ENCODE measurements at places on chromosomes 6 and 20.

- DNase-seq, result no peak
Measured at GRCh38 chr6:167397712-167398111, 72.8 kb downstream of the TTLL2 start.

DNA sequence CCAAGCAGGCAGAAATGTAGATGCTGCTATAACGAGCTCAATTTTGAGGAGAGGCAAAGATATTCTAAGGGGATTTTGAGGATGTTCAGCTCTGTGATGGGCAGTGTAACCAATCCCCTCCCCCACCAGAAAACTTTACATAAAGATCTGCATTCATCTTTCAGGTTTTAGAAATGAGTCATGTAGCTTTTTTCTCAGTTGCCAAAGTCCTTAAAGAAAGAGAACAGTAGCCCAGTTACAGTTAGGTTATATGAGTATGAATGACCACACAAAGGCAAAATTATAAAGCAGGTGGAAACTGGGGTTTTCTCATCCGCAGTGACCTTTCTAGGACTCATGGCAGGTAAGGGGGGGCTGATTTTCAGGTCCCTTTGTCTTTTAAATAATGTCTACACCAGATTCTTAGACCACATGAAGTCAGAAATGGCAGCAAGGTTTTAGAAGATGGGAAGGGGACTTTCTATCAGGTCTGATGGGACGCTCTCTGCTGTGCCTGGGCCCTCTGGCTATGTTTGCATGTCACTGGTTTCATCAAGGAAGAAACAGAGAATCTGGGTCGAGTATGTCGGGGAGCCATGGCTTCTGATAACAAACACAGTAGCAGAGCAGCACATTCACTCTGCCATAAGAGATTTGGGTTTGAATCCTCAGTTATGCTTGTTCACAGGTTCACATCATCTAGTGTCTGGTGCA lies 94.7 kb downstream of the CLIC5 start:
- peak; percentile 43 for DNase-seq

DNA sequence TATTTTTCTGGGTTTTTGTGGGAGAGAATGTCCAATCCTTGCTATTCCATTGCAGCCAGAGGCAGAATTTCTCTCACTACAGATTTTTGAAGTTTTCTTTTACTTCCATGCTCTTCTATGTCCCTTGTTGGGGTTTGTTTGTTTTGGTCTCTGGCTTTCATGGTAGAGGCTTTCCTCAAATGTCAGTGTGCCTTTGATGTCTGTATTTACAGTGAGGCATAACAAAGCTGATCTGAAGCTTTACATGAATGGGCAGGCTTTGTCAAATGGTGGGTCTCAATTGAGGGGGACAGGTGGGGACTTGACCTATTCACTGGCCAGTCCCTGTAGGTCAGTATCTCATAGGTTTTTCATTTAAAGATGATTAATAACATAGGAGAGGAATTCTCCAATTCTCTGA lies 8.6 kb upstream of the CARMIL1 start:
- no peak for DNase-seq

- peak; percentile 41 for DNase-seq
Measured at GRCh38 chr6:99746261-99746895, 139.7 kb downstream of the PRDM13 start.

DNA sequence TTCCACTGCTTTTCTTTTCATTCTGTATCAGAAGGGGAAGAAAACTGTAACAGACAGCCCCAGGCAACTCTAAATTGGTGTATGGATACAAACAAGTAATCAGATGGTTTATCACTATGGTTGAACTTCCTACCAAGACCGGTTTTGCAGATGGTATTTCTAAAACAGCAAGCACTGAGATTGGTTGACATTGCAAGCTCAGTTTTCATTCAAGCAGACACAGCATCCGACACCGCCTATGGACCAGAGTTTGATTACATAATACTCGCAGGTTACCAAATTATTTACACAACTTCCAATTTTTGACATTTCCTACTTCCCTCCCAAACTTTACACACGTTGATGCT lies 209.9 kb downstream of the ALDH8A1 start:
- DNase-seq, result no peak

- DNase-seq, result no peak
Measured at GRCh38 chr20:38144598-38144973, 20.5 kb downstream of the TGM2 start.

GRCh38 chr20:10090588-10091166 lies 55.9 kb downstream of the ANKEF1 start:
- peak; percentile 22 for DNase-seq

DNA sequence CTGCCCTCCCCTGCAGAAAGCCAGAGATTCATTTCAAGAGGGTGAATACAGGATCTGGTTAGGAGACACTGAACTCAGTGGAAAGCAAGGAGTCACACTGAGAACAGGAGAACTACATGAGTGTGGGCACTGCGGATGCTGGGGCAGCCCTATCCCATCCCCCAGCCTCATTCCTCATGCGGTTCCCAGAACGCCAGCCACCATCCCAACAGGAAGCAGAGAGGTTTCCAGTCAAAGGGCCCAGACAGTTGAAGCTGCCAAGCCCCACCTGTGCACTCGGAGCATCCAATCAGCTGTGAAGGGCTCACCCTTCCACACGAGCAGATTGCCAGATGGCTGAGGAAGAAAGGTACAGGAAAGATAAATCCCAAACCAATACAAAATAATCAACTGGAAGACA lies 50.7 kb upstream of the PRND start:
- no peak for DNase-seq

- no peak for DNase-seq
Measured at GRCh38 chr20:57857118-57857517, 147.3 kb upstream of the PMEPA1 start.

GRCh38 chr20:24117383-24117782 lies 128.8 kb upstream of the GGTLC1 start:
- DNase-seq, result no peak

GRCh38 chr20:37316775-37317170 lies 27.3 kb downstream of the MANBAL start:
- DNase-seq, result no peak

GRCh38 chr6:146689806-146690205 lies 91.0 kb downstream of the ADGB start:
- DNase-seq, result no peak

DNA sequence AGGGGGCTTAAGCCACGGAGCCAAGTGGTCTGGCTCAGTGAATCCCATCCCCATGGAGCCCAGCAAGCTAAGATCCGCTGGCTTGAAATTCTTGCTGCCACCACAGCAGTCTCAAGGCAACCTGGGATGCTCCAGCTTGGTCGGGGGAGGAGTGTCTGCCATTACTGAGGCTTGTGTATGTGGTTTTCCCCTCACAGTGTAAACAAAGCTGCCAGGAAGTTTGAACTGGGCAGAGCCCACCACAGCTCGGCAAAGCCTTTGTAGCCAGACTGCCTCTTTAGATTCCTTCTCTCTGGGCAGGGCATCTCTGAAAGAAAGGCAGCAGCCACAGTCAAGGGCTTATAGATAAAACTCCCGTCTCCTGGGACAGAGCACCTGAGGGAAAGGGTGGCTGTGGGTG lies 25.5 kb upstream of the IL20RA start:
- DNase-seq, result no peak

DNA sequence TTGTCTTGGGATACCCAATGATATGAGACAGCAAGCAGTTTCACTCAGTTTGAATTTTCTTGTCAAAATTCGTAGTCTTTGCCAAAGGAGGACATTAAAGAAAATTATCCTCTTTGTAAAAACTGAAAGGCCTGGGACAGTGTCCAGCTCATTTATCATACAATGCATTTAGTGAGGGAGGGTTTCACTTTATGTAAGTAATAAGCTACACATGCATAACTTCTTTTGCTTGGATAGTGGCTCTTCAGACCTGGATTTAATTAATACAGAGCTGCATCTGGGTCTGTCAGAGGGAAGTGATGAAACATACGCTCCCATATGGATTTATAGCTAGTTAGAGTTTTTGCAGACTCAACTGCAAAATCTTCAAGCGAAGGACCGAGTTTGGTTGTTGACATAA lies 175.6 kb downstream of the PHACTR1 start:
- no peak for DNase-seq

DNA sequence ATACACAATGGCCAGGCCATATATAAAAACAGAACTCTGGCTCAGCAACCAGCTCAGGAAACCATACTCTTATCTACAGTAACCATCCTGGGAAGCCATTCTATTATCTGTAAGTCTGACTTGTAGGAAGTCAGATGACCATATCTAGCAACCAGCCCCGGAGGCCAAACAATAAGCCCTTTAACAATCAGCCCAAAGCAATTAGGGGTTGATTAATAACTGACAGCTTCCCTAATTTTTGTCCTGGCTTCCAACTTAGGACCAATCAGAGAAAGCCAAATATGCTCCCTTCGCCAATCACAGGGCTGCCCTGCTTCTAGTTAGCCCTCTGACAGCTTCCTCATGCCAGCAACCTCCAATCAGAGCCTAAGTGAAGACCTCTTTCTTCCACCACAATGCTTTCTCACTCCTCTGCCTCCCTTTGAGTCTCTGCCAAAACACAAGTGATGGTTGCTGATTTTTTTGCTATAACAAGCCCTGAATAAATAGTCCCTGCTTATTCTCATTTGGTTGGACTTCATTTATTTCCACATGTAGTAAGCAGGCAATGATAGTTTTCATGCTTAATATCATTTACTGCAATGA lies 37.8 kb upstream of the STXBP5 start:
- no peak for DNase-seq

GRCh38 chr6:14742171-14742570 lies 503.7 kb upstream of the JARID2 start:
- no peak for DNase-seq

GRCh38 chr6:80214436-80215022 lies 108.1 kb downstream of the BCKDHB start:
- no peak for DNase-seq

DNA sequence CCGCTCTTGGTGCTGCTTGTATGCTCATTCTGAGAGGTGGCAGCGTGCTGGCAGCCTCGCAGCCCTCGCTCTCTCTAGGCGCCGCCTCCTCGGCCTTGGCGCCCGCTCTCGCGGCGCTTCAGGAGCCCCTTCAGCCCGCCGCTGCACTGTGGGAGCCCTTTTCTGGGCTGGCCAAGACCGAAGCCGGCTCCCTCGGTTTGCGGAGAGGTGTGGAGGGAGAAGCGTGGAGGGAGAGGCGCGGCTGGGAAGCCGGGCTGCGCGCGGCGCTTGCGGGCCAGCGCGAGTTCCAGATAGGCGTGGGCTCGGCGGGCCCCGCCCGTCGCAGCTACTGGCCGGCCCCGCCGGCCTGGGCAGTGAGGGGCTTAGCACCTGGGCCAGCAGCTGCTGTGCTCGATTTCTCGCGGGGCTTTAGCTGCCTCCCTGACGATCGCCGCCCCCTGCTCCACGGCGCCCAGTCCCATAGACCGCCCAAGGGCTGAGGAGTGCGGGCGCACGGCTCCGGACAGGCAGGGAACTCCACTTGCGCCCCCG lies 19.5 kb upstream of the FAM8A1 start:
- peak; percentile 49 for DNase-seq

Measured in activated T-cell treated with anti-CD3 and anti-CD28 coated beads, Interleukin-2, amount 50 U/mL, for 48 hours (primary cell).